Stimulated activated CD4-positive, alpha-beta T cell treated with anti-CD3 and anti-CD28 coated beads, Interleukin-4, amount 100 ng/mL, for 1 hour (primary cell): ENCODE measurements at places on chromosomes 6 and 20.

DNA sequence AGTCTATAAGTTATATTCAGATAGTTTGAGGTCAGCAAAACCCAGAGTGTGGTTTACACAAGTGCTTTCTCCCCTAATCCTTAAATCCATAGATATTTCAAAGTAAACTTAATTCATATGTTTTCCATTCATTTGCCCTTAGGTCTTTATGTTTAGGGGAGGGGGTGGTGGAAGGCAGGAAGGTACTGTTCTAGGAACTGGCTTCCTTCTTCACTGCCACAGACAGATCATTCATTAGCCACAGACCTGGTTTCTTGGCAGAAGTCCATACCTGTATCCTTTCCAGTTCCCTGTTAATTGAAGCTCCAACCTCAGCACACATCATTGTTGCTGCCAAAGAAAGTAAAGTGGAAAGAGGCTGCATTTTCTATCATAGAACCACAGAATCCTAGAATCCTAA, 123.0 kb downstream of the AIG1 start:
- DNase-seq = no peak

- peak; percentile 42 for DNase-seq
Measured at GRCh38 chr6:31791324-31792089, 4.0 kb downstream of the VARS1 start.

DNA sequence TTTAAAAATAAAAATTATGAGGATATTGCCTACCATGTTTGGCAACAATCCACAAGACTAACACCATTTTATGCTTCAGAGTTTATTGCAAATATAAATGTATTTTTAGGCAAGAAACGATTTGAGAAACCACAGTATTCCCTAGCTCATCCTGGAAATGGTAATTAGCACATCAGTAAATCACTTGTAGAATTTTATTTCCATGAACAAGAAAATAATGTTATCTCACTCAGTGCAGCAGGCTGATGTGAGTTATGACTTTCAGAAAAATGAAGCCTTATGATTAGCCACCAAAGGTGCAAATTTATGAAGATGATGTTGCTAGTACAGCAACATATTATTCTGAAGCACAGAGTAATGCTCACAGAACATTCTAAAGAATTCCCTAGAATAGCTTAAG, 127.7 kb upstream of the GJE1 start:
- no peak for DNase-seq

DNA sequence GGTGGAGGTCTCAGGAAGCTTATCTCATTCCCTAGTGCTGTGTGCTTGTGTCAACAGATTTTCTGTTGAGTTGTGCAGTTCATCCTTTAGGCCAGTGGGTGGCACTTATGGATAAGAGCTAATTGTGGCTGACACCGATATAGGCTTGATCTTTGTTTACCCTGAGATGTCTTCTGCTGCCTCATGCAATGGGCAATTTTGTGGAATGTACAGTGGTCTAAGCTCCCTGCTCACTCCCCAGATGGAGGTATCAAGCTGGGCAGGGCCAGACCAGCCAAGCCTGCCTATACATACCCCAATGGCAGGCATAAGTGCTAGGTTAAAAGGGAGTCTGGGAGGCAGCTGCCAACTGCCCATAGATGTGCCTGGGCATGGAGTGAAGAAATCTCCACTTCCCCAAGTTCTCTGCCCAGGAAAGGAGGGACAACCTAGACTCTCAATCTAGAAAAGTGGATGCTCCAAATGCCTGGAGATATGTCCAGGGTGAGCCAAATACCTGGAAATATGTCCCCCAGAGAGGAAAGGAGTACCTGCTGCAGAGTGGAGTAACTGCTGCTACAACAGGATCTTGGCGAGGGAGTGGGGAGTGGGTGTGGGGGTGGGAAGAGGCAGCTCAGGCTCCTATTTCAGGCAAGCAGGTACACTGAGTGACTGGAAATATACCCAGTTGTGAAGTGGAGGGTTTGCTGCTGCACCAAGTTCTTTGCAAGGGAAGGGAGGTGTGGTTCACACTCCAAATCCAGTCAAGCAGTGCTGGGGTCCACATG, 53.2 kb upstream of the ARG1 start:
- peak; percentile 16 for DNase-seq

DNA sequence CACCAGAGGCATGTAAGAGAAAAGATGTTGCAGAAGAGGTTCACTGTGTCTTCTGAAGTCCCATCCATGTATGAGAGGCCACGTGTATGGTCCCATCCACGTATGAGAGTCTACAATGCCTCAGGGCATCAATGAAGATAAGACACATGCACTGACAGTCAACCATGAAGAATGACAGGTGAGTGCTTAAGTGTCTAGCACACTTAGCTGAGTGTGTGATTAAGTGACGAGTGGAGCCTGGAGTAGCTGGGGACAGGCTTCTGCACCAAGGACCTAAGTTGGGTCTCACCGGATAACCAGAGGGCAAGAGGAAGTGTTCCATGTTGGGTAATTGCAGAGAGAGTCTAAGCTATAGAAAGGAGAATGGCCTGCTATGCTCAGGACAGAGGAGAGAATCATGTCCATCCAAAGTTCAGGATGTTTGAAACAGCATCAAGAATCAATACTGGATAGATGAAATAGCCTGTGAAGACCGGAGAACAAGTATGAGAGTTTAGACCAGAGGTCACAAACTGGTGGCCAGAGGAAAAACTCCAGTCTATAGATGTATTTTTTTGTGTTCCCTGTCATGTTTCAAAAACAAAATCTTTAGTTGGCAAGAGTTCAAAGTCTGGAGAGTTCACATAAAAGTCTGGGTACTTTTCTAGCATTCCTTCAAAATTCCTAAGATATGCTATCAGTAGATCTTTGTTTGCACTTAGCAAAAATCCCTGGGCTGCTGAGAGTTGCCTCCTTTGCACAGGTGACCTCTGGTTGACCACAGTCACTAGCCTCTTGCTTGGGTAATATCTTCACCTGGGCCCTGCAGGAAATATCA, 165.8 kb downstream of the KIF16B start:
- no peak for DNase-seq

- no peak for DNase-seq
Measured at GRCh38 chr6:80210618-80211017, 104.1 kb downstream of the BCKDHB start.
